ENCODE measurements at places on chromosomes 2 and 18. TPM values are rescaled to one million over a fixed set of nuclear protein-coding genes. Genes with fewer than 3 reads are reported as not detected.

Gene GCG
- not detected for polyA plus RNA-seq

Gene DLGAP1
- polyA plus RNA-seq: 2.1 TPM

Gene UGT1A3
- 0.14 TPM for polyA plus RNA-seq

- no peak for DNase-seq
These were observed 102.2 kb upstream of the XPO1 start for GRCh38 chr2:61640406-61640805.

DNA sequence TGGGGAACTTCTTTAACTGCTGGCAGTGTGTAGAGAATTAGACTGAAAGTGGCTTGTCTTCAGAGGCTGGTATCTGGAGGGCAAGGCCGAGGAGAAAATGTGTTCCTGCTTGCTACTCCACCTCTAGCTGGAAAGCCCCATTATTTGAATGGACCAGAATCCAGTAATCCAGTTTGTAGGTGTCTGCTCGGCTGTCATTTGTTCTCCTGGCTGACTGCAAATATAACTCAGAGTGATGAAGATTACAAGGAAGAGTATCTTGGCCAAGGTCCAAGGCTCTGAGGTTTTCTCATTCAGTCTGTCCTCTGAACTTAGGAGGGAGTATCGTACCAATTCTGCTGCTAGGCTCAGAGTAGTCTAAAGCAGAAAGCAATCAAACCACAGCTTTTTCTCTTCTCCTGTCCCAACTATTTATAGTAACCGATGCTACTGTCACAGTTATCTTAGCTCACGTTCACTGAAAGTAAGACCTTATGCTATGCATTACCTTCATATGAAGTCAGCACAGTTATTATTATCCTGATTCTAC, 228.6 kb downstream of the SETBP1 start:
- DNase-seq: no peak

- no peak for DNase-seq
These were observed 1081.4 kb upstream of the NRXN1 start for GRCh38 chr2:52113338-52113737.

- no peak for DNase-seq
These were observed at the start of gene CCL20 for GRCh38 chr2:227813562-227814353. Gene CCL20, plus strand, starts transcription at chr2:227813842. Its CDS starts 70 bp downstream, at chr2:227813912.

DNA sequence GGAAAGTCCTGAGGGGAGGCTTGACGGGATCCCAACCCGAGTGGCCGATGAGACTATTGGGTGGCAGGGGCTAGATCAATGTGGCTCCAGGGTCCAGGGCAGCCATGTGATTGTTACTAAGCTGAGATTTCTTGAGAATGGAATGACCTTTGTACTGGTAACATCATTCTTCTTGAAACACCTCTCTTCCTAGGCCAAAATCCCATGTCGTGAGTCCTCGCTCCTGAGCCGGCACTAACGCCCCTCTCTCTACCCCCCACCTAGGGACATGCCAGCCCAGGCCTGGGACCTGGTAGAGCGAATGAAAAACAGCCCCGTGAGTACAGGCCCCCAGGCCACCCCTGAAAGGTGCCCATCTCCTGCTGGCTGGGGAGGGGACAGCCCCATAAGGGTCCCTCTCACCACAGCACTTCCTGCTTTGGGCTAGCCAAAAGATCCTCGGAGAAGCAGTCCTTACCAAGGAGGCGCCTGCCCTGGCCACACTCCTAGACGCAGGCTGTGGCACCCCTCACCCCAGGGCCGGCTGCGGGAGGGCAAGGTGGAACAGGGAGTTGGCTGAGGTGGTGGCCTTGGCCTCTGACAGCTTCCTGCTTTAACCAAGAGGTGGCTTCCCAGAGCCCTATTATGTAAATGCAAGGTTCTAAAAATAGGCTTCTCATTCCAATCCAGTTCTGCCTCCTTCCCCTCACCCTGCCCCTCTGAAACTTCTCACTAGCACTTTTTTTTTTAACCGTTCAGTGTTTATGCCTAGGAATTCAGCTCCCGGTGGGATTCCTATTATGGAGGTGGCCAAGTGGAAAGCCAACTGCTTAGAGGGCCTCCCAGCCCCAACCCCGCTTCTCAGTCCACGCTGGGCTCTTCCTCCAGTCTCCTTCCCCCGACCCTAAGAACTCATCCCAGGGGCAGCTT, 126.6 kb upstream of the PPP1CB start:
- DNase-seq: no peak

DNA sequence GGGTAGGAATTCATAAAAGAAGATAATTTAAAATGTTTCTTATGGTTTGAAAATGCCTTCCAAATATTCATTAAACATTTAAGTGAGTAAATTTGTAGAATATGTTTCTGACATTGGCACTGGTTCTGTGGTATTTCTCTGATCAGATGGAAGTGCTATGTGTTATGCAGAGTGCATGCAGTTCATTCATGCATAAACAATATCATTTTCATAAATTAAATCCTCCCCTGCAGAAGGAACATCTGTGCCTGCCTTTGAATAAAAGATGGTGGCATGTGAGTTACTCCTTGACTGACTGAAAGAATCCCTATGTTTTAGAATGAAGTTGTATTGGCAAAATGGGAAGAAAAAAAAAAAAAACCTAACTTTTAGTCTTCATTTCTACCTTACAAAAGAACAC, 5.9 kb downstream of the NEUROD1 start:
- no peak for DNase-seq

GRCh38 chr2:241052677-241053360, 49.3 kb downstream of the MTERF4 start:
- DNase-seq: no peak

- DNase-seq: no peak
These were observed 68.8 kb downstream of the MAPRE2 start for GRCh38 chr18:35110059-35110458.
